ENCODE measurements at places on chromosomes 16 and 17. TPM values are rescaled to one million over a fixed set of nuclear protein-coding genes. Genes with fewer than 3 reads are reported as not detected.

DNA sequence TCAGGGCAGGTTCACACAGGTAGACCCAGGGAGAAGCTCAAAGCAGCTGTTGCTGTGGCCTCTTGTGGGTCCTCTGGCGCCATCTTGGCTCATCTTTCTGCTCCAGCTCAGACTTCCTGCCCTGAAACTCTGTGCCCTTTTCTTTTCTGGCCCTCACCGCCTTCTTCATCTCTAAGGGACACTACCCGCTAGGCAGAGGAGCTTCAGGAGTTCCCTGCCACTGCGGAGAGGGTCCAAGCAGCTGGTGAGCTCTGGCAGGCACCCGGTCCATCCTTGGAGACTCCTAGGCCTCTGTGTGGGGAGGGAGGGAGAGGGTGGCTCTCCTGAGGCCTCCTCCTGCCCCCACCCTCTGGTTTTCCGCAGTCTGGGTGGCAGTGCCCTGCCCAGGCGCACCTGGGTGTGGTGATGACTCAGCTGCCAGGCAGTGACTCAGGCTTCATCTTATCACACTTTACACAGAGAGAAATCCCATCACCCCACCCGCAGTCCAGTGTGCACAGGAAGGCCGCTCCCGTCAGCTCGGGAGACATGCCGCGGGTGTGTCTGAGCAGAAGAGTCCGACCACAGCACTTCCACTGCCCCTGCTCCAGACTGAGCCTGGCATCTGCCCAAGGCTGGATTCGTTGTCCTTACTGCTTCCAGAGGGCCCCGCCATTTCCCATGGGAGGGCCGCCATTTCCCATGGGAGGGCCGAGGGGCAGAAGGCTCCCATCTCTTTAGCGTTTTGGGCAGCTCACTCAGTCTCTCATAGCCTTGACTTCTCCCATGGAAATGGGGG, 7.3 kb downstream of the NT5C start:
- no peaks in the 10 kb centered on the region for H3K27me3 ChIP-seq
- no peak for DNase-seq
- H3K27ac ChIP-seq = peak overlapping the region; percentile 45
- H3K4me3 ChIP-seq = no peak overlapping the region

Gene GUCY2D
- total RNA-seq = not detected

- H3K27me3 ChIP-seq = no peaks in the 10 kb centered on the region
- peaks cover 31% of the 10 kb centered on the region for H3K4me1 ChIP-seq
- no peak overlapping the region for H3K4me3 ChIP-seq
- H3K36me3 ChIP-seq = peaks cover 26% of the 10 kb centered on the region
- H3K27ac ChIP-seq = no peak overlapping the region
- no peak for DNase-seq
These were observed 5.9 kb downstream of the DYNLL2 start for GRCh38 chr17:58089111-58089510.

GRCh38 chr16:75928295-75928694, 202.0 kb upstream of the CPHXL start:
- H3K4me3 ChIP-seq = no peak overlapping the region
- H3K27ac ChIP-seq = no peak overlapping the region
- no peaks in the 10 kb centered on the region for H3K36me3 ChIP-seq
- H3K4me1 ChIP-seq = peaks cover 5% of the 10 kb centered on the region
- no peak for DNase-seq
- no peaks in the 10 kb centered on the region for H3K27me3 ChIP-seq

DNA sequence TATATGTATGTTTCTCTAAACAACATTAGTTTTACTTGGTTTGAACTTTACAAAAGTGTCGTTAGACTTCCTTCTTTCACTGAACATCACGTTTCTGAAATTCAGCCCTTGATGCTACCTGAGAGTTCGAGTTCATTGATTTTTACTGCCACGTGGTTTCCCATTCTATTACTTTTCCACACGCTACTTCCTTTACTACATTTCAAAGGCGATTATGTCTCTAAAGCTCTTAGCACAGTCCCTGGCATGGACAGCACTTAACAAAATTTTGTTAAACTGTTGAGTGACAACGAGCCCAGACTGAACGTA, 15.9 kb upstream of the ARHGAP17 start:
- H3K4me3 ChIP-seq = peak overlapping the region; percentile 93
- peak overlapping the region; percentile 93 for H3K27ac ChIP-seq

Gene CCL4L2
- total RNA-seq = not detected

DNA sequence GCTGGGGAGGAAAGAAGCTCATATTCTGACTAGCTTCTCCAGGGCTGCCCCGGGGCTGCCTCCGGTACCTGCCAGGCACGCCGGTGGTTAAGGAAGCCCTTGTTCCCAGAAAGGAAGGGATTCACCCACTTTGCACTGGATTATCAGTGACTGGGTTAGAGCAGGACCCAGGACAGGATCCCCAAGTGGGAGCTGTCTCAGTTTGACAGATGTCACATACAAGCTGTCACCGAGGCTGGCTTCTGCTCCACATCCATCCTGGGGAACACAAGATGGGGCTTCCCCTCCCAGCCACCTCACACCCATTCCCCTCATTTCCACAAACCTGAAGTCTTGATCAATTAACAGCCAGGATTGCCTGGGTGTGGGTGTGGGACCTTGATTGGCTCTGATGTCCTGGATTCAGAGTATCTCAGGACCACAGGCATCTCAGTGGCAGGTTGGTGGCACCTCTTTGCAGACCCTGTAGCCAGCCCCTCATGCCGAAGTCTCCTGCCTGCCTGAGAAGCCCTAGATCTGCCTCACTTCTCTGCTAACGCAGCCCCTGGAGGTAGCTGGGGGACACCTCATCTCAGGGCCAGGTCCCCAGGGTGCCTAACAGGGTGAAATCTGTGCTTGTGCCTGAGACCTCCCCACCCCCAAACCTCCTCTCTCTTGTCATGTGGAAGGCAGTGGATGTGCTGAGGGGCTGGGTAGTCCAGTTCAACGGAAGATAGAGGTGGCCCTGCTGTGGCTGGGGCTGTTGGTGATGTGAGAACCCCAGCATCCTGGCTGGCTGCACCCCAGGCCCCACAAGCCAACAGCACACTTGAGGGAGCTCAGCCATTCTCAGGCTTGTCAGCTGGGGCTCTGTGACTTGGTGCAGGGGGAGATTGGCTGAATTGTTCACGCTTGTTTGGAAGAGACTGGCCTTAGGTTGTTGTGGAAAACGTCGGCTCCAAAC, 1.4 kb downstream of the CACNG5 start:
- no peak overlapping the region for H3K27ac ChIP-seq
- H3K36me3 ChIP-seq = no peaks in the 10 kb centered on the region
- DNase-seq = no peak
- H3K4me3 ChIP-seq = no peak overlapping the region
- H3K27me3 ChIP-seq = peaks cover 68% of the 10 kb centered on the region

Gene MAP2K6
- 44.3 TPM for total RNA-seq

Gene SPATA22
- total RNA-seq = not detected

GRCh38 chr17:60525328-60525684, 736 bp downstream of the APPBP2 start:
- H3K27ac ChIP-seq = peak overlapping the region; percentile 95
- H3K4me3 ChIP-seq = peak overlapping the region; percentile 93
- H3K36me3 ChIP-seq = peaks cover 15% of the 10 kb centered on the region
- peaks cover 17% of the 10 kb centered on the region for H3K4me1 ChIP-seq

GRCh38 chr16:87076950-87077749, 240.0 kb downstream of the C16orf95 start:
- H3K27me3 ChIP-seq = peaks cover 12% of the 10 kb centered on the region
- H3K4me3 ChIP-seq = no peak overlapping the region
- no peaks in the 10 kb centered on the region for H3K4me1 ChIP-seq
- DNase-seq = peak; percentile 52

Gene DHRS7B
- 19.9 TPM for total RNA-seq

Gene CAVIN1
- 1.8 TPM for total RNA-seq

DNA sequence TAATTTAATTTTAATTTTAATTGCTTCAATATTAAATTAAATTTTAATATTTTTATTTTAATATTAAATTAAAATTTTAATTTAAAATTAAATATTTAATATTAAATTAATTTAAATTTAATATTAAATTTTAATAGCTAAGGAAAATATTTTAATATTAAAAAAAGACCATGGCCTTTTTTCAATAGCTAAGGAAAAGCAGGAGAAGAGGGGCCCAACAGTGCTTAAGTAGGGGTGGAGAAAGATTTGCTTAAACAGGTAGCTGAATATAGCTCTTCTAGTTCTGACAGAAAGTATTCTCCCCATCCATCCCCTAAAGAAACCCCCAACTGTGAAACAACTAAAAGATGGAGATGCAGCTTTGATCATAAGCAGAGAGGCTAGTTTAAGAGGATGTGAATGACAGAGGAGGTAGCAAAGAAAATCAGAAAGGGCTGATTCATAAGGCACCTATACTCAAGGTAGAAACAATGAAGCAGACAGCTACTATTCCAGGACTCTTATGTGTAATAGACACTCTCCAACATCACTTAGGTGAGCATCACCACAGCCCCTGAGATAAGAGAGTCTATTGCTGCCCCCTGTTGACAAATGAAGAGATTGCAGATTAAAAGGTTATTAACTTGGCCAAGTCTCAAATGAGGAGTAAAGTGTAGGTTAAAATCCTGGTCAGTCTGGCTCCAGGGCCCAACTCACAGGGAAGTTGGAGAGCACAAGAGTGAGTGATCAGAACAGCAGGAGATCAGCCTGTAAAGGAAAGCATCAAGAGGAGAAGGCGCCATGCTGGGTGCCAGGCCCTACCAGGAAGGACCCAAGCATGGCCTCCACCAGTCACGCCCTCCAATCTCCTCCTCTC, 7.8 kb upstream of the RNASEK start:
- no peaks in the 10 kb centered on the region for H3K27me3 ChIP-seq
- peaks cover 9% of the 10 kb centered on the region for H3K36me3 ChIP-seq
- no peak overlapping the region for H3K4me3 ChIP-seq
- H3K4me1 ChIP-seq = no peaks in the 10 kb centered on the region

GRCh38 chr17:28369684-28370034, 448 bp downstream of the VTN start:
- peak overlapping the region; percentile 96 for H3K27ac ChIP-seq
- peak overlapping the region; percentile 64 for H3K4me3 ChIP-seq
- no peaks in the 10 kb centered on the region for H3K36me3 ChIP-seq

Gene NSRP1
- total RNA-seq = 29.0 TPM

Gene CDH8
- 5.4 TPM for total RNA-seq

- no peak for DNase-seq
- no peak overlapping the region for H3K27ac ChIP-seq
- peaks cover 8% of the 10 kb centered on the region for H3K36me3 ChIP-seq
These were observed 6.8 kb downstream of the CCDC102A start for GRCh38 chr16:57529391-57530103.

DNA sequence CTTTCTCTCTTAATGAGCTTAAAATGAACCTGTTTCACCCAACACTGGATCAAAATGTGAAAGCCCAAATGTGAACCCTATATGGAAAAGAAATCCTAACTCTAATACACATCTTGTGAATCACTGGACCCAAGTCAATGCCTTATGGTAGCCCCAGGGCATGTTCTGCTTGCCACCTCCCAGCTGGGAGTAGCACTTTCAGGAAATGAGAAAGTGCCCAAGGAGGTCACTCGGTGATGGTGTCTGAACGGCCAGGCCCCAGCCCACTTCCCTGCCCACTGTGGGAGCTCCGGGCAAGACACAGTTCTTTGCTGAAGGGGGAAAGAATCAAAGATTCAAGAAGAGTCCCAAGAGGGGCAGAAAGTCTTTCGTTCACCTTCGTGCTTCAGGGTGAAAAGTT, 46.1 kb downstream of the GTF3C1 start:
- H3K27me3 ChIP-seq = no peaks in the 10 kb centered on the region

DNA sequence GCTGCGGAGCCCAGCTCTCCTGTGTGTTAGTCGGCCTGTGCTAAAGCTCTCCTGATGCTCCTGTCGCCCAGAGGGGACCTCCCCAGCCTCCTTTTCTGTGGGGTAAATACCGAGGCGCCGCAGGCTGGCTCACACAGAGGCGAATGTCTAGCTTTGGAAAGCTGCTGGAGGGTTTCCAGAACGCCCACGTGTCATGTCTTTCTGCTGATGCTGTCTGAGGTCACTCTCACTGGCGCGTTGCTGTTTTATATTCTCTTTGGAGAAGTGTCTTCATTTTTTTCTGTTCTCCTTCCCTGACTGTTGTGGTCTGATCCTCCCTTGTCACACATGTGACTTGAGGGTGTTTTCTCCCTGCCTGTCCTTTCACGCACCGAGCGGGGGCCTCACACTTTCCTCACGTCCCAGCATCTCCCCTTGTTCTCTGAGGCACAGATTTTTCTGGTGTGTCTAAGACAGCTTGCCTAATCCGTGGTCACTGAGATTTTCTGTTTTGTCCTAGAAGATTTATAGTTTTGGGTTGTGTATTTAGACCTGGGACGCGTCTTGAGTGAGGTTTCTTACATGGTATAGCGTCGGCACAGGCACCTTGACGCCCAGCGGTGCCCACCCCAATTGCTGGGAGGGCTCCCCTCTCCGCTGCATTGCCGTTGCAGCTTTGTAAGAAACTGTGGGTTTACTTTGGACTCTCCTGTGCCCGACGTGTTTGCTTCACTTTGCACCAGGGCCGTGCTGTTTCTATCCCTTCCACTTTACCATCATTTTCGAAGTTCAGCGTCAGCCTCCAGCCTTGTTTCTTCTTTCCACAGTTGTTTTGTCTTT, 92.1 kb upstream of the ZNF750 start:
- peaks cover 20% of the 10 kb centered on the region for H3K36me3 ChIP-seq
- no peak for DNase-seq
- no peak overlapping the region for H3K27ac ChIP-seq
- H3K27me3 ChIP-seq = no peaks in the 10 kb centered on the region
- no peaks in the 10 kb centered on the region for H3K4me1 ChIP-seq

DNA sequence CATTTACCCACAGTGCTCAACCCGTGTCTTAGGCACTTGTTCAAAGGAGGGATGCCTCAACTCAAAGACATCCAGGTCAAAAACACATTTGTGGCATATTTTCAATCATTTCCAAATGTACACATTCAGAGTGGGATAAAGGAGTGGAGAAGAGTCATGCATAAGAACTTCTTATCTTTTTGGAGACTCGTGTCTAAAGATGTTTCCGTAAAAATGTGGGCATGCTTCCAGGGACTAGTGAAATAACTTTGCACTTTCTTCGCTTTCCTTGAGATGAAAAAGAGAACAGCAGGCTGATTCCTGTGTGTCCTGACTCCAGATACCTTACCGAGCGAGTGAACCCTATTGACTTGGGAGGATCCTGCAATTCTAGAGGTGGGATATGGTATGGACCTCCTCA, 256.6 kb upstream of the KCNJ16 start:
- H3K36me3 ChIP-seq = no peaks in the 10 kb centered on the region
- no peak for DNase-seq
- H3K27me3 ChIP-seq = no peaks in the 10 kb centered on the region
- no peak overlapping the region for H3K27ac ChIP-seq

DNA sequence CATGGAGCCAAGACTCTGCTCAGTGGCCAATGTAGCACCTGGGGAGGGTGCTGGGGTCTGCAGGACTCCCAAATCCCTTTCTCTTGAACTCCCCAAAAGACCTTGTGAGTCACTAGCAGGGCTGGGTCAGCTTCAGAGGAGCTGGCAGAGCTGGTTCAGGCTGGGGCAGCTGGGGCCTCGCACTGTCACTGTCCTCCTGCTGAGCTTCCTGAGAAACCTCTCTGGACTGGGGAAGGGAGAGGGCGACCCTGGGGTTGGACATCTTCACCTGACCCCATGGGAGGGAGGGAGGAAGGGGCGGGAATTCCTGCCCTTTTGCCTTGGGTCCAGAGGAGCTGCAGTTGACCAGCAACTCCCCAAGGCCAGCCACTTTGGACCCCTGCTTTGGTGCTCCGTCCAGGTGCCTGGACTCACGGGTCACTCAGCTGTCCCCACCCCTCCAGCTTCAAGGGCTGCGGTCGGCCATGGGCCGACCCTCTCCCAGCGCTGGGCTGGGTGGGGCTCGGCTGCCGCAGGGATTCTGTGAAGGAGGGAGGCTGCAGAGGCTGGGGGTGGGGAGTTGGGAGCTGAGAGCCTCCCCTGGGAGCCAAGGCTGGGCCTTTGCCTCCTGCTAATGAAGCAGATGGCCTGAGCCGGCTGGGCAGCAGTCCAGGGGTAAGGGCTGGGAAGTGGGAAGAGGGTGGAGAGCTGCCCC, 9.2 kb downstream of the FMNL1 start:
- H3K27me3 ChIP-seq = peaks cover 55% of the 10 kb centered on the region
- no peaks in the 10 kb centered on the region for H3K4me1 ChIP-seq
- H3K36me3 ChIP-seq = no peaks in the 10 kb centered on the region
- H3K4me3 ChIP-seq = no peak overlapping the region
- no peak for DNase-seq

Measured in progenitor cell of endocrine pancreas (in vitro differentiated cells).